Hematopoietic multipotent progenitor cell treated with erythropoietin and hydrocortisone succinate and interleukin-3 and kit ligand, for 15 days (in vitro differentiated cells): ENCODE measurements at places on chromosomes 13 and 19.

- no peak for DNase-seq
These were observed 73.3 kb upstream of the ATXN8OS start for GRCh38 chr13:70034286-70034685.

GRCh38 chr13:77398825-77399620 is 72.1 kb upstream of the MYCBP2 start:
- DNase-seq = no peak

- DNase-seq = no peak
These were observed 34.0 kb downstream of the MTRF1 start for GRCh38 chr13:41229356-41229755.

DNA sequence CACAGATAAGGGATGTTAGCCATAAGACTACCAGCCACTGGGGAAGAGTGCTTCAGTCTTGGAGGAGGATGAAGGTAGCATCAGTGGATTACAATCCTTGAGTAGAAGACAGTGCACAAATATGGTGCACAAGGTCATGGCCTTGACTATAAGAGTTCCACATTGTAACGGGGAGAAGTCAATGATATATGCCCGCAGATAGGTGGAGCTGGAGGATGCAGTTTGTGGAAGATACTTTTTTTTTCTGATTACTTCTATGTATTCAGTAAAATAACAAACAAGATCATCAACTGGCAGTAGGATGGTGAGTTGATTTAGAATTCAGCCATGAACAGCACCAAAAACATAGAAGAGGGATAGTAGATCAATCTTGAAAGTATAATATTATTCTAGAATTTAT is 926.8 kb upstream of the MIR17HG start:
- DNase-seq = no peak

- DNase-seq = no peak
These were observed 1410.7 kb upstream of the ATXN8OS start for GRCh38 chr13:68696907-68697306.

- no peak for DNase-seq
These were observed 1.3 kb downstream of the RPS9 start for GRCh38 chr19:54201980-54202379.

GRCh38 chr13:86188170-86188569 is 389.0 kb upstream of the SLITRK6 start:
- no peak for DNase-seq

DNA sequence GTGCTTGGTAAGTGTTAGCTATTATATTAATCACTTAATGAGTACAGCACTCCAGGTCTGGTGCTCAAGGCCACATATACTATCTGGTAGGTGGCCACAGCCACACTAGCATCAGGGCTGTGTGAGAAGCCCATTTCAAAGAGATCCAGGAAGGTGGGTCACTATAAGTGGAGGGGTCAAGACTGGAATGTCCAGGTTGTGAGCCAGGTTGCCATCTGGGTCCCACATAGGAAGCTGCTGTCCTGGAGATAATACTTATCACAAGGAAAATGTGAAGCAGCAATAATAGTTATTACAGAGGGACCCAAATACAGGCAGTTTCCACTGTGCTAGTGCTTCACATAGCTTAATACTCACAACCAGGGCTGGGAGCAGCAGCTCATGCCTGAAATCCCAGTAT is 13.1 kb downstream of the C19orf47 start:
- no peak for DNase-seq

DNA sequence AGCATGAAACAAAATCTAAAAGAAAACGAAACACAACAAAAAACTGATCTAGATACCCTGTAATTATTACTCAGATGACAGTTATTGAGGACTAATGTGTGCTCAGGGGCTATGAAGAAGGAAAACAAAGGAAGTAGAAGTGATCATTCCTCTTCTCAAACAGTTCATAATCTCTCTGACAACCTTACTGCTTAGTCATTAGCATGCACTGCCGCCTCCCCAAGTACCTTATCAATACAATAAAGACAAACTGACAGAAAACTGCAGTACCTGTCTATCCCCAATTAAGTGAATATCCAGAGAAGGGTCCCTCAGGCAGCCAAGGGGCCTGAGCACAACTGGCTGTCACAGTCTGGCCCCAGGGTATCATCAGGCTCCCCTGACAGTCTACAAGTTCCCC is 22.0 kb upstream of the POU4F1 start:
- peak; percentile 20 for DNase-seq

GRCh38 chr13:44232774-44233173 is 140.8 kb upstream of the SERP2 start:
- DNase-seq = no peak
